Activated T-helper 1 cell treated with anti-CD3 and anti-CD28 coated beads, Interleukin-2, amount 50 U/mL, for 16 hours (primary cell): ENCODE measurements at places on chromosomes 1 and 21.

- DNase-seq: no peak
Measured at GRCh38 chr1:56065729-56066128, 513.6 kb downstream of the PLPP3 start.

GRCh38 chr1:185338719-185339622, 21.9 kb upstream of the IVNS1ABP start:
- peak; percentile 7 for DNase-seq

- DNase-seq: no peak
Measured at GRCh38 chr1:21638531-21639341, 30.4 kb downstream of the RAP1GAP start.

GRCh38 chr21:14244911-14245310, 29.0 kb downstream of the RBM11 start:
- DNase-seq: no peak

DNA sequence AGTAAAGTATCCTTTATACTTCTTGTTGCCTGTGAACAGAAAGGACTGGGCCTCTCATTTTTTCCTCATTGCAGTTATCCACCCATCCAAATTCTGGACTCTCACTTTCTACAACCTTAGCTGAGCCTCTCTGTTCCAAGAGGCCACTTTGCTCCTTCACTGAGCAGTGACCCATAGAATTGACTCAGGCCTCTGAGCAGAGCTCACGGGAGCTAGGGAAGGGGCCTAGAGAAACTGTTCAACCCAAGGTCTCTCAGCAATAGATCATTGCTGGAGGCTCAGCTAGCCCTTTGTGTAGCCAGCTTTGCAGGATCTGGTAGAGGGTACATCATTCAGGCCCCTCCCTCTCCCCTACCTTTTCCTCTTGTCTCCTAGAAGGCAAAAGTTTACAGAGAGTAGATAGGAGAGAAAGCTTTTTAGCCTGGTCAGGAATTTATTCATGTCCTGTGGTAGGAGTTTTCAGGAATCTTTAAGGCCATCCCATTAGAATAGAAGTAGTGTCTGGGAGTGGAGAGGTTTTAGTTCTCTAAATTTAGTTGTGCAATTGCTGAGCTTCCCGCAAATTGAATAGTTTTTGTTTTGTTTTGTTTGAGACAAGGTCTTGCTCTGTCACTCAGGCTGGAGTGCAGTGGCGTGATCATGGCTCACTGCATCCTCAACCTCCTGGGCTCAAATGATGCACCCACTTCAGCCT, 6.7 kb downstream of the INTS3 start:
- DNase-seq: no peak

GRCh38 chr1:225977937-225978748, 21.0 kb downstream of the SDE2 start:
- DNase-seq: no peak

DNA sequence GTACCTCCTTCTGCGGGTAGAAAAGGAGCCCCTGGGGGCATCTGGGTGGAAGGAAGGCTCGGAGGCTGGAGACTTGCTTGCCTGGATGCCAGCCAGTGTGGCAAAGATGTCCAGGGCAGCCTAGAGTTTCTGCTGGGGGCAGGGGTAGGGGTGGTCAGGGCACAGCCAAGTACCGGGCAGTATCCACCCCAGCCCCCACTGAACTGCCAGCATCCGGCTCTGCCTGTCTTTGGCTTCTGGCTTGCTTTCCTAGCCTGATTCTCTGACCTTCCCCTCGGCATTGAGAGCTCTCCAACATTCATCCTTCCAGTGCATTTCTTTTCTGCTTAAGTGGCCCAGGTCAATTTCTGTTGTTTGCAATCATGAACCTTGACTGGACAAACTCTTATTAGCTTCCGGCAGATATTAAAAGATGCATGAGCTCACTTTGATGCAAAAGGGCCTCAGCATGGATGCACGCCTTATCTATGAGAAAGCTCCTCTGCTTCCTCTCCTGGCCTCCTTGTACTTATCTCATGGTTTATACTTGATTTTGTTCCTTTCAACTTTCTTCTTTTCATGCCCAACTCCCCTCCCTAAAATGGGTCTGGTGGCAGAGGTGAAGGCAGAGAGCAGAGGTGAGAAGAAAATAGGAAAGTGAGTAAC, 116.9 kb downstream of the HLCS start:
- no peak for DNase-seq

GRCh38 chr1:231011360-231011759, 28.7 kb downstream of the FAM89A start:
- no peak for DNase-seq

DNA sequence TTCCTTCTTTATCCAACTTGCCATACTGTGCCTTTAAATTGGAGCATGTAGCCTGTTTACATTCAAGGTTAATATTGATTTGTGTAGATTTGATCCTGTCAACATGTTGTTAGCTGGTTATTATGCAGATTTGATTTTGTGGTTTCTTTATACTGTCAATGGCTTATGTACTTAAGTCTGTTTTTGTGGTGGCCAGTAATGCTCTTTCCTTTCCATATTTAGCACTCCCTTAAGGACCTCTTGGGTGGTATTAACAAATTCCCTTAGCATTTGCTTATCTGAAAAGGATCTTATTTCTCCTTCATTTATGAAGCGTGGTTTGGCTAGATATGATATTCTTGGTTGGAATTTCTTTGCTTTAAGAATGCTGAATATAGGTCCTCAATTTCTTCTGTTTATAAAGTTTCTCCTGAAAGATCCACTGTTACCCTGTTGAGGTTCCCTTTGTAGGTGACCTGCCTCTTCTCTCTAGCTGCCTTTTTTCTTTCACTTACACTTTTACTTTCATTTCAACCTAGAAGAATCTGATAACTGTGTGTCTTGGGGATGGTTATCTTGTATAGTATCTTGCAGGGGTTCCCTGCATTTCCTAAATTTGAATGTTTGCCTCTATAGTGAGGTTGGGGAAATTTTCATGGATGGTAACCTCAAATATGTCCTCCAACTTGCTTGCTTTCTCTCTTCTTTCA, 86.9 kb upstream of the NEGR1 start:
- DNase-seq: no peak

- DNase-seq: no peak
Measured at GRCh38 chr1:93917302-93917701, 8.1 kb upstream of the GCLM start.

DNA sequence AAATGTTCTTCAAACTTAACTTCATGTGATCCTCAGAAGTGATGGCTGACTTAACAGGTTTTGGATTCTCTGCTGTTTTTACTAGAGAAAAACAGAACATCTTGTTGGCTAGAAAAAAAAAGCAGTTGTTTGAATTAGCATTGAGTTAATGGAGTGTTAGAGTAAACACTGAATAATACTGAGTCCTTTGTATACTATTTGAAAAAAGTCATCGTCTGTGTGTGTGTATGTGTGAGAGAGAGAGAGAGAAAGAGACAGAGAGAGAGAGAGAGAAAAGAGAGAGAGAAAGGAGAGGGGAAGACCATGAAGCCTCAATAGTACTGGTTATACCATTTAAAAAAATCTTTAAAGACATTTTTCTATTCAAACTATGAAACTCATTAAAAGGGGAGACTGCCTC, 10.4 kb downstream of the ZNF697 start:
- DNase-seq: no peak

GRCh38 chr1:225596736-225597135, 56.2 kb downstream of the ENAH start:
- no peak for DNase-seq

DNA sequence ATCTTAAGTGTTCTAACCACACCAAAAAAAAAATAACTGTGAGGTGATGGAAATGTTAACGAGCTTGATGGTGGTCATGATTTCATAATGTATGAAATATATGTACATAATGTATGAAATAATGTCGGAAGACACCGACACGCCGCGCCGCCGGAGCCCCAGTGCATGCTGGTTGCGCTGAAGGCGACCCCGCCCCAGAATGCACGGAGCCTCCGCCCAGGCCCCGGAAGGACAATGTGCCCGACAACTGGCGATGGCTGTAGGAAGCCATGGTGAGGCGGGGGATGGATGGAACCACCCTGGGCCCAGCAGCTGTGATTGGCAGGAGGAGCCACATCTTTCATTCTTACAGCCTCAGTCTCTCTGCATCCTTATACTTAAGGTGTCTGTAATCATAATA, 7.4 kb downstream of the OR2T10 start:
- DNase-seq: no peak

GRCh38 chr1:160087118-160087662, 5.9 kb downstream of the KCNJ9 start:
- DNase-seq: no peak

GRCh38 chr1:6512908-6513280, 21.4 kb upstream of the PLEKHG5 start:
- no peak for DNase-seq

- DNase-seq: no peak
Measured at GRCh38 chr1:221470000-221470698, 271.7 kb downstream of the DUSP10 start.

DNA sequence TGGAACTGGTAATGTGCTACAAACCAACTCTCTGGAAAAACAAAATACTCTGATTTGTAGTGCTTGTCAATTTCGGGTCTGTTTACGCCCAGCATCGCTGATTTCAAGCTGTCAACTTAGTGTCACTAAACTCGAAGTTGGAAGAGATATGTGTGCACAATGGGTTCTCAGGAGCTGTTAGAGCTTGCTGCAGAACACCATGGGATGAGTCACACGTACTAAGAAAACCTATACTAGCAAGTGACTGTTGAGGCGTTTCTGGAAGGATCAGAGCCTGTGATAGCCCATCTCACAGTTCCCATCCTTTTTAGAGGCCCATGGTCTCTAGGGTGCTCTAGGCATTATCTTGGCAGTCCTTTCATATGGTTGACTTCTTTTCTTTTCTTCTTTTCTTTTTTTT, 14.3 kb downstream of the GMEB1 start:
- no peak for DNase-seq

DNA sequence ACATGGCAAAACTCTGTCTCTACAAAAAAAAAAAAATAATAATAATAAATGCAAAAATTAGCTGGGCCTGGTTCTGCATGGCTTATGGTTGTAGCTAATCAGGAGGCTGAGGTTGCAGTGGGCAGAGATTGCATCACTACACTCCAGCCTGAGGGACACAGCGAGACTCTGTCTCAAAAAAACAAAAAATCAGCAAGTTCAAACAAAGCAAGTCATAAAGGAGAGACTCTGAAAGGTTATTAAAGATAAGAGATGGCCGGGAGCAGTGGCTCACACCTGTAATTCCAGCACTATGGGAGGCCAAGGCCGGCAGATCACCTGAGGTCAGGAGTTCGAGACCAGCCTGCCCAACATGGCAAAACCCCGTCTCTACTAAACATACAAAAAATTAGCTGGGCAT, 28.8 kb downstream of the COP1 start:
- DNase-seq: no peak
